ENCODE measurements at places on chromosomes 16 and 17.

GRCh38 chr16:86398622-86399021 lies 111.7 kb upstream of the FOXF1 start:
- DNase-seq = no peak

DNA sequence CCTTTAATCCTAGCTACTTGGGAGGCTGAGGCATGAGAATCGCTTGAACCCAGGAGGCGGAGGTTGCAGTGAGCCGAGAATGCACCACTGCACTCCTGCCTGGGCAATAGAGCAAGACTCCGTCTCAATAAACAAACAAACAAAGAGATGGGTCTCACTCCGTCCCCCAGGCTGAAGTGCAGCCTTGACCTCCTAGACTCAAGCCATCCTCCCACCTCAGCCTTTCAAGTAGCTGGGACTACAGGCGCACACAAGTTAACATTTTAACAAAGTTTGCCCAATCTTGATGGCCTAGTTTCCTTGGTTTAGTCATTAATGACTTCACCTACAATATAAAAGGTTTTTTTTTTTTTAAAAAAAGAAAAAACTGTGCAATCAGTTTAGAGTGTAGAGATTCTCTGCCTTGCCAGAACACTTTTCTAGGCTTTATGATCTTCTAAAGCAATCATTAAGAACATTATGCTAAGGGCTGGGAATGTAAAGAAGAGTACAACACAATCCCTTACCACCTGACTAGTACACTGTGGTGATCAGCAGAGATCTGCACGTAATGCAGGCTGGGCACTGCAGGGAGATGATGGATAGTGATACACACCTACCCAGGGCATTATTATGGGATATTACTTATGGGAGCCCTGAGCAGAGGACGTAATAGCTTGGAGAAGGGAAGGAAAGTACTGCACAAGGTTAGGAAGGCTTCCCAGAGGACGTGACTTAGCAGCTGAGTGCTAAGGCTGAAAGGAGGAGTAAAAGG lies 6.9 kb downstream of the GOT2 start:
- no peak for DNase-seq

GRCh38 chr16:649631-650030 lies 466 bp downstream of the WDR90 start:
- DNase-seq = no peak

GRCh38 chr17:55648086-55648485 lies 74.6 kb downstream of the TMEM100 start:
- no peak for DNase-seq

GRCh38 chr16:89489040-89489897 lies 1.1 kb downstream of the ANKRD11 start:
- peak; percentile 96 for DNase-seq

DNA sequence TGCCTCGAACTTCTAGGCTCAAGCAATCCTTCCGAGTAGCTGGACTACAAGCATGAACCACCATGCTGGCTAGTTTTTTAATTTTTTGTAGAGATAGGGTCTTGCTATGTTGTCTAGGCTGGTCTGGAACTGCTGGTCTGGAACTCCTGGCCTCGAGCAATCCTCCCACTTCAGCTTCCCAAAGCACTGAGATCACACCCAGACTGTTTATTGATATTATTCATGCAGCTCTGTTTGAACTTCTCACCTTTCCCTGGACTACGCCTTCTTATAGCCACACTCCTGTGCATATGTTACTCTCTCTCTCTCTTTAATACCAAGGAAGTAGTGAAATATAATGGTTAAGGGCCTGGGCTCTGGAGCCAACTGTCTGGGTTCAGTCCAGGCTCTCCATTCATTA lies 4.6 kb downstream of the COG7 start:
- no peak for DNase-seq
